ENCODE measurements at places on chromosomes 6 and 20.

DNA sequence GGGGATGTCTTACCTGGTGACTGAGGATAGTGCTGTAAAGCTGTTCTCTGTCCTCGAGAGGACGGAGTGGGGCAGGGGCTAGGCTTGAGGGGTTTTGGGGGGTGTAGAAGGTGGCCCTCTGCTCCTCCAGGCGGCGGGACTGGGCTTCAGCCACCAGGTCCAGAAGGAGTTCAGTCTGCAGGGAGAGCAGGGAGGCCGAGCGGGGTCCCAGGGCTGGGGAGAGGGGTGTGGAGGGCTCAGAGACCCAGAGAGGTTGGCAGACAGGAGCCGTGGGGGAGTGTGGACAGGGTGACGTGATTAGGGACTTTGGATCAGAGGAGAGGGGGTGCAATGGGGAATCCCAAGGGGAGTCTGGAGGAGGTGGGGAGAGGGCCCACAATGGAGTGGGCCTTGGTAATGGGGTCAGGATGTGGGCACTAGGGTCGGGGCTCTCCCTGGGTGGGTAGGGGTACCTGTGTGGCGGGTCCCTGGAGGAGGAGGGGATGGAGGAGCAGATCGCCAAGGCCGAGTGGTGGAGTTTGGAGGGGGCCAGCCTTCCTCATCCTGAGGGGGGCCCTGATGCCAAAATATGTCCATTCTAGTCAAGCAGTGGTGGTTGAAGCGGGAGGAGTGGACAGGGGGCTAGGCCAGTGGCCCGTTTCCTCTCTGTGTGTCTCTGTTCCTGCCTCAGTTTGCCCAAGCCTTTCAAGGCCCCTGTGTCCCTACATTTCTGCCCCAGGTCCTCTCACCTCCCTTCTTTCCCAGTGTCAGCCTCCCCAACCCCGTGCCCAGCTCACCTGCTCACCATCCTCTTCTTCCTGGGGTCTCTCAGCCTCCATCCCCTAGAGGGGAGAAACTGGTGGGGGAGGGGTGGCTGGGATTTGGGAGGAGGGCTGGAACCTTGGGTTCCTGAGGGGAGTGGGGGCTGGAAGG, 491 bp downstream of the GPSM3 start:
- DNase-seq: no peak

DNA sequence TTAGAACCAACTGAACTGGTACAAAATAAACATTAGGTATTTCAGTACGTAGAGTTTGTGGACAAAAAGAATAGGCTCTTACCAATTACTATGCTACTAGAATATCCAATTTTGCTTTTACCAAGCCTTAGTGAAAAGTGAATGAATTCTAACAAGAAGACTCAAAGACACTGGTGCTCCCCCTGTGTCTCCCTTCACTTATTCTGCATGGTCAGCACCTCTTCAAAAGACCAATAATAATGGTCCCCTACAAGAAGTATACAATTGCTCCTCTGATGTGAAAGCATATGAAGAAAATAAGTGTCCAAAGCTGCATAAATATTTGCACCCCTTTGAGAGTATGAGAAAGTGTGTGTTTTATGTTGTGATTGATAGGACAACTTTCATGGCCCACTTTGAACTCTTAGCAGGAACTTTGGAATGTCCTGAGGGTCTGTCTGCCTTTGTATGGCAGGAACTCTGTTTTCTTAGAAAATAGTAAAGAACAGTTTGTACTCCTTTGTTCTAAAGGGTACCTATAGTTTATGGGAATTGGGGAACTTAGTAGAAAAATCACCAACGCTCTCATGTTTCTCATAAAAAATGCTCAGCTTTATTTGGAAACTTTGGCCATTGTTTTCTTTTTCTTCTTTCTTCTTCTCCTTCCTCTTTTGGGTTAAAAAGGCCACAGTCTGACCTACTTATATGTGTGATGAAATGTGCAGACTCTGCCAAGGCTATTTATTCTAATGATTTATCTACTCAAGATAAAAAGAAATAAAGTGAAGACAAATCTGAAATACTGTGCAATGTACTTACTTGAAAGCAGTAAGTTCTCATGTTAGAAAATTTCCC, 352.4 kb downstream of the LAMA2 start:
- DNase-seq: no peak

GRCh38 chr6:106117579-106117978, 31.4 kb downstream of the PRDM1 start:
- no peak for DNase-seq

- DNase-seq: no peak
Observed at GRCh38 chr6:6074190-6074589, 67.5 kb upstream of the NRN1 start.

DNA sequence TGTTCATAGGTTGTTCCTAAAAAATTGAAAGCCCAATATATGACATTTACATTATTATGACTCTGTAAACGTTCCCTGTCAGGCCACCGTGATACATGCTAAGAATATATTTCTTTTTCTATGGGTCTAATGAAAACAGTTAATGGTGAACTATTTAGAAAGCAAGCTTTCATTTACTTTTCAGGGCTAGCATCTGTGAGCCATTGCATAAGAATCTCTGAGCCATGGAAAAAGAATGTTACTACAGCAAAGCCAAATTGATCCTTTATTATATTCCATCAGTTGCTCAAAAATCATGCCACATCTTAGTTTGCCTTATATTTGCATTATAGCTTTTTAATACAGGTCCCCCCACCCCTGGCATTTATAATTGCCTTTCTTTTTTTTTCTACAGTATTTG, 275.5 kb downstream of the ZFAND3 start:
- no peak for DNase-seq
